ENCODE measurements at places on chromosomes 1 and 21.

- no peak for DNase-seq
Measured at GRCh38 chr1:52911541-52911940, 10.0 kb downstream of the ECHDC2 start.

- no peak for DNase-seq
Measured at GRCh38 chr1:214694769-214695168, 91.8 kb downstream of the CENPF start.

DNA sequence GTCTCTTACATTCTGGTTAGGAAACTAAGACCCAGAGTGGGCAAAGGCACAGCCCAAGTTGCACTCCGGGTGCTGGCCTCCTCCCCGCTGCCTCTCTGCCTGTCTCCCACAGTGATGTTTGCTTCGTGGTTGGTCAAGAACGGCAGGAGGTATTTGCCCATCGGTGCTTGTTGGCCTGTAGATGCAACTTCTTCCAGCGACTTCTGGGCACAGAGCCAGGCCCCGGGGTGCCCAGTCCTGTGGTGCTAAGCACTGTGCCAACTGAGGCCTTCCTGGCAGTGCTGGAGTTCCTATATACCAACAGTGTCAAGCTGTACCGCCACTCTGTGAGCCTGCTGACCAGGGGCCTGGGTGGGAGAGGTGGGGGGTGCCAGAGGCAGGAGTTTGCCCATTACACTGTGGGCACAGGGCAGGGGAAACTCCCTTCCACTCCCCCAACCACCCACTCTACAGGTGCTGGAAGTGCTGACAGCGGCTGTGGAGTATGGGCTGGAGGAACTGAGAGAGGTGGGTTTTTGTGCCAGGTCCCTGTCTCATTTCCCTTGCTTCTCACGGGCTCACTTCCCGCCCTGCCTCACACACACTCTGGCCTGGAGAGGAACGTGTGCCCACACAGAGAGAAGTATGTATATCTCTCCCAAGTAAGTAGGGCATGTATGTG, 1.9 kb downstream of the BTBD19 start:
- DNase-seq = peak; percentile 80

- DNase-seq = peak; percentile 83
Measured at GRCh38 chr1:181141431-181141910, 53.0 kb downstream of the IER5 start.

DNA sequence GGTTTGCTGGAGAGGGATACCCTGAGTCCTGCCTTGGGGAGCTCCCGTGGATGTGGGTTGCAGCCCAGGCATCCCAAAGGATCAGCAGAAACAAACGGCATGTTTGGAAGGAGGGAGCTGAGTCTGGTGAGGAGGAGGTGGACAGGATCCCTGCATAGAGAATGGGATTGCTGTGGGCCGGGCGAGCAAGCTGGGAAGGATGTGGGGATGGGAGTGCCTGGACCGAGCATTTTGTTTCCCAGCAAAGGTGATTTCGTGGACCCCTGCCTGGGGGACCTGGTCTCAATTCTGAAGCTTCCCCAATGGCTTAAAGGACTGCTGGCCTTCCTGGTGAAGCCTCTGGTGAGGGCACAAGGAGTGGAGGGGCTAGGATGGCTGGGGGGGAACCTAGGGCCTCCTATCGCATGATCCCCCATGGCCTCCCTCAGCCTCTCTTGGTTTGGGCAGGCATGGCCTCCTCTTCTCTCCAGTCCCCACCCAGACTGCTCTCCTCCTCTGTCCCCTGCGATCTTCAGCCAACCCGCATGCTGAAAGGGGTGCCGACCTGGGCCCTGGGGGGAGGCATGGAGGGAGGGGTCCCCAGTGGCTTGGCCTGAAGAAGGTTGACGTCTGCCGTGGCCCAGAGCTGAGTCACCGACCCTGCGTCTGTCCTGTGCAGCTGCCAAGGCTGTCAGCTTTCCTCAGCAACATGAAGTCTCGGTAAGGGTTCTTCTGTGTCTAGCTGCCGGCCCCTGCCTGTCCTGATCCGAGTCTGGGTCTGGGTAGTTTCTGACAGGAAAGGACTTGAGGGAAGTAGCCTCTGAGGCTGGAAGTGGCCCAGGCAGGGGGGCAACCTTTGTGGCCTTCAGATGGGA, 16.3 kb downstream of the FAAH start:
- DNase-seq = no peak

DNA sequence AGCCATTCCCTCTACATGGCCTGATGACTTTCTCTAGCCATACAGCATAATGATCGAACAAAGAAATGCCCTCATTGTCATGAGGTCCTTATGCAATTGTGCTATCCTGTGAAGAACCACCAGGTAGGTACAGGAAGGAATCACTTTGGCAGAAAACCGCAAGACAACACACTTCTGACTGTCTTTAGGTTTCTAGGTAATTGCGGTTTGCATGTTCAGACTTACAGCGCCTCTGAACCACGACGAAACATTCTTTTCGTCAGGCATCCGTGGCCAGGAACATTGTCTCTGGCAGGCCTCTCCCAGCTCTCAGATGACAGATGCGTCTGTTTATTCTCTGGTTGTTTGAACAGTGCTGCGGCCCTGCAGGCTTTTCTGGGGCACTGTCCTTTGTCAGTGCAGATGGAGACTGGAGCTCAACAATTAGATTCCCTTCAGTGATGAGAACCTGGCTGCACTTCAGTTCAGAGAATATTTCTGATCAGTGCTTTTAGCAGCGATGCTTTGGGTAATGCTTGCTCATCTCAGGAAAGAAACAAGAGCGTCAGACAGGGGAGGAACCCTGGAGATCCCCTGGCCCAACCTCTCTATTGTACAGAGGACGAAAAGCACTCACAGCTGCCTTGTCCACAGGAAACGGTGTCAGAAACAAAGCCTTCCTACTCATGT, 63.4 kb downstream of the B3GALT5 start:
- no peak for DNase-seq

DNA sequence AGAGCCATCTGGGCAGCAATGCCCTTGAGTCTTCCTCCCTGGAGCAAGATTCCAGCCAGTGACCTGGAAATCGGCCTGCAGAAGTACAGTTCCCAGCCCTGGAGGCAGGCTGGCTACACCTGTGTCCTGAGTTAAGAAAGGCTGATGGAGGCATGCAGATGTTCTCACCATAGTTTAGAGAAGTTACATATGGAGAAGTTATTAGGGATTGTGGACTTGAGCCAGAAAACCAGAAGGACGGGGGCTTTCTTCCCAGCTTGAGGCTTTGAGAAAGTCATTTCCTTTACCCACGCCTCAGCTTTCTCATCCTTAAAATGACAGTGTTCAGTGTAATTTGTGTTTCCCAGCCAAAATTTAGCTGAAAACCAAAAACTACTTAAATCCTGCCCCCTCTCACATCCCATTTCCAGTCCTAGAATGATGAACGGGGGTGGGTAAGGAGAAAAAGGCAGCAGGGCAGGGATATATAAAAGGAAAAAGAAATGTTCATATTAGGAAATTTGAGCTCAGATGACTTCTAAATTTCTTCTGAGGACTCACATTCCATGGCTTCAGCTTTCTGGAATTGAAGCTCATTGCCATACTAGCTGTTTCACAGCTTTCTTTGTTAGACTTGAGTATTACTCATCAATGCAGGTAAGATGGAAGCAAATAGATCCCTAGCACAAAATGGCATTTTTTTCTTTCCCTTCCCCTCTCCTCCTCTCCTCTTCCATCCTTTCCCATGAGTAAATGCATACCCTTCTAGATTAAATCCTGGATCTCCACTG, 14.4 kb upstream of the C8B start:
- DNase-seq = no peak

Data from activated effector memory CD4-positive, alpha-beta T cell treated with anti-CD3 and anti-CD28 coated beads, Interleukin-2, amount 50 U/mL, for 16 hours (primary cell).